Esophagus squamous epithelium (tissue), 5 donors: ENCODE measurements at places on chromosomes 5 and 9.

- H3K4me3 ChIP-seq = no peak overlapping the region
- no peaks in the 10 kb centered on the region for H3K36me3 ChIP-seq
These were observed 17.3 kb upstream of the RNU6ATAC start for GRCh38 chr9:134181648-134182034.

GRCh38 chr9:109865521-109865920, 85.5 kb downstream of the PALM2AKAP2 start:
- peaks cover 13% of the 10 kb centered on the region for H3K4me1 ChIP-seq
- no peak for DNase-seq
- H3K27me3 ChIP-seq = no peaks in the 10 kb centered on the region
- no peak overlapping the region for H3K4me3 ChIP-seq

GRCh38 chr5:108687595-108688200, 60.0 kb upstream of the FER start:
- H3K27me3 ChIP-seq = no peaks in the 10 kb centered on the region
- H3K36me3 ChIP-seq = no peaks in the 10 kb centered on the region
- H3K27ac ChIP-seq = no peak overlapping the region
- DNase-seq = no peak
- H3K4me1 ChIP-seq = no peaks in the 10 kb centered on the region

- DNase-seq = no peak
- H3K36me3 ChIP-seq = no peaks in the 10 kb centered on the region
These were observed 17.3 kb upstream of the SMIM32 start for GRCh38 chr5:136210259-136210658.

DNA sequence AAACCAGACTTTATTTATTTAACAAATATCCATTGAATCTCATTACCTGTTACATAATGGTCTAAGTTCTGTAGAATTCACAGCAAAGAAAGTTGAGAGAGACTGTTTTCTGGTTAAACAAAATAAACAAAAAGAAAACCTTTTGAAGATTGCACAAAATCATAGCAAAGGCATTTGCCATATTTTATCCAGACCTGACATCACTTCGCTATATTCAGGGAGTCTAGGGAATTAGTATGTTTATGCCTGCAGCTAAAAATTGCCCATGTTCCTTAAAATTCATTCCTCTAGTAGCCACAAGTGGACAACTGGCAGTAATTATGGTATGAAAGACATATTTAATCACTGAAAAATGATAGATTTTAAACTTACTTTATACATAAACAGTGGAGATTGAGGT, 577.0 kb upstream of the DAB2 start:
- H3K27ac ChIP-seq = no peak overlapping the region
- no peaks in the 10 kb centered on the region for H3K36me3 ChIP-seq

- H3K4me1 ChIP-seq = peaks cover 6% of the 10 kb centered on the region
- no peaks in the 10 kb centered on the region for H3K36me3 ChIP-seq
- H3K27ac ChIP-seq = no peak overlapping the region
- no peak overlapping the region for H3K4me3 ChIP-seq
- H3K27me3 ChIP-seq = peaks cover 94% of the 10 kb centered on the region
These were observed 22.8 kb upstream of the ZBTB43 start for GRCh38 chr9:126782053-126782388.

DNA sequence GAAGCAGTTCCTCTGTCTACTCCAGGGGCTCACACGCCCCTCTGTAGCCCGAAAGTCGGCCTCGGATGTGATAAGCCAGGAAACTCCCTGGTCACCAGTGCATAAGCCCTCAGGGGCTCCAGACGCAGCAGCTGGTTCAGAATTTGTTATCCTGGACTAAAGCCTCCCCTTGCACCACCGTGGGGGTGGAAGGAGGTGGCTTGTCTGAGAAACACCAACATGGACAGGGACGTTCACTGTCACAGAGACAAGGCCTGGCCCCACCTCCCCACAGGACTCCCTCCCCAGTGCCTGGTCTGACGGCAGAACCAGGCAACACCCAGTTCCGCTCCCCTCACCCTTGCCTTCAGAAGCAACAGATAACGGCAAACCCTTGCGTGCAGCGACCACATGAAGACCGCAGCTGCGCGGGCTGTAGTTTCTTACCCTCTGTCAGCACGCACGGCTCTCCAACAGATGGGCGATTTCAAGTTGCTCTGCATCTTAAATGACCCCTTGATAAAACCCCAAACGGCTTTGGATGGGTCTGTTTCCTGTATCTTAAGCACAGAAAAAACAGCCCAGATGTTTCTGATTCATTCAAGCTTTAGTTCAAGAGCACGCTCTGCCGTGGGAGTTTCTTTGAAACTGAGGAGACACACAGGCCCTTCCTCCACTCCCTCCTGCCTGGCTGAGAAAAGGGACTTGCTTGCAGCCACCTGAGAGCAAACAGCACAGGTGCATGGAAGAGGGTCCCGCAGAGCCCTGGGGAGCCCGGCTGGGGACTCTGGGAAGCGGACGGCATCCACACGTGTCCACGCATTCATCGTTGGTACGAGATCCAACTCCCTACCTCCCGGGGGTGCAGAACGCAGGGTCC, 44.7 kb upstream of the NKD2 start:
- no peaks in the 10 kb centered on the region for H3K36me3 ChIP-seq
- no peak for DNase-seq
- H3K27ac ChIP-seq = peak overlapping the region; percentile 42
- no peaks in the 10 kb centered on the region for H3K4me1 ChIP-seq

GRCh38 chr5:168790002-168790635, 211.0 kb upstream of the PANK3 start:
- H3K36me3 ChIP-seq = no peaks in the 10 kb centered on the region
- H3K27ac ChIP-seq = no peak overlapping the region
- H3K27me3 ChIP-seq = no peaks in the 10 kb centered on the region
- no peak overlapping the region for H3K4me3 ChIP-seq

GRCh38 chr5:137619191-137619870, 116.6 kb downstream of the KLHL3 start:
- H3K27me3 ChIP-seq = no peaks in the 10 kb centered on the region
- no peak overlapping the region for H3K27ac ChIP-seq
- peaks cover 18% of the 10 kb centered on the region for H3K4me1 ChIP-seq
- H3K36me3 ChIP-seq = peaks cover 5% of the 10 kb centered on the region
- no peak for DNase-seq

- no peak overlapping the region for H3K27ac ChIP-seq
- H3K27me3 ChIP-seq = no peaks in the 10 kb centered on the region
- H3K36me3 ChIP-seq = no peaks in the 10 kb centered on the region
These were observed 31.4 kb upstream of the SELENOP start for GRCh38 chr5:42842921-42843641.

GRCh38 chr5:116032094-116032517, at the start of gene ARL14EPL:
ARL14EPL (plus strand) TSS chr5:116032472; CDS start chr5:116051466, 18,994 bp downstream.
- no peaks in the 10 kb centered on the region for H3K36me3 ChIP-seq
- no peaks in the 10 kb centered on the region for H3K4me1 ChIP-seq
- no peaks in the 10 kb centered on the region for H3K27me3 ChIP-seq
- H3K4me3 ChIP-seq = no peak within 1 kb of the TSS
- no peak for DNase-seq
- H3K27ac ChIP-seq = no peak within 1 kb of the TSS

DNA sequence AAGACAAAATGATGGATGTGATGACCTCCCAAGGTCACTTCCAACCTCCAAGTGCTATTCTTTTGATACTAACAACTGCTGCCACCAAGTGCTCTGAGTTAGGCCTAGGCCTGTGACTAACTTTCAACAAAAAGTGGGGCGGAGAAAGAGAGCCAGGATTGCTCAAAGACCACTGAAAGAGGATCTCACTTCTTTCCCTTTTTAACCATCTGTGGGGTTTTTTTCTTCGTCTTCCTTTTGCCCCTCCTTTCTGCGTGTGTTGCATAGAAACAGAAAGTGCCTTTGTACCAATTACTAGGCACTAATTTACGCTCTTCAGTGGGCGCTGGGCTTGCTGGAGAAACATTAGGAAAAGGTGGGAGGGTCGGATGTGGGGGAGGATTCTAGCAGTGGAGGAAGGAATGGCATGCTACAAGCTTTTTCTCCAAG, 8.0 kb downstream of the KLF9 start:
- peak overlapping the region; percentile 24 for H3K4me3 ChIP-seq
- no peaks in the 10 kb centered on the region for H3K36me3 ChIP-seq
- peaks cover 43% of the 10 kb centered on the region for H3K4me1 ChIP-seq
- no peaks in the 10 kb centered on the region for H3K27me3 ChIP-seq

- H3K4me3 ChIP-seq = no peak overlapping the region
- no peak overlapping the region for H3K27ac ChIP-seq
- H3K4me1 ChIP-seq = no peaks in the 10 kb centered on the region
- no peaks in the 10 kb centered on the region for H3K36me3 ChIP-seq
- H3K27me3 ChIP-seq = no peaks in the 10 kb centered on the region
- no peak for DNase-seq
These were observed 248.0 kb downstream of the NSG2 start for GRCh38 chr5:174293481-174293880.

GRCh38 chr5:82405618-82406204, 127.6 kb upstream of the RPS23 start:
- H3K27me3 ChIP-seq = no peaks in the 10 kb centered on the region
- no peak for DNase-seq
- no peak overlapping the region for H3K4me3 ChIP-seq
- H3K36me3 ChIP-seq = no peaks in the 10 kb centered on the region
- peaks cover 22% of the 10 kb centered on the region for H3K4me1 ChIP-seq
- peak overlapping the region; percentile 50 for H3K27ac ChIP-seq

- no peak overlapping the region for H3K4me3 ChIP-seq
- no peaks in the 10 kb centered on the region for H3K4me1 ChIP-seq
- H3K36me3 ChIP-seq = no peaks in the 10 kb centered on the region
- DNase-seq = no peak
- no peaks in the 10 kb centered on the region for H3K27me3 ChIP-seq
These were observed 1652.4 kb upstream of the ACO1 start for GRCh38 chr9:30732060-30732459.

DNA sequence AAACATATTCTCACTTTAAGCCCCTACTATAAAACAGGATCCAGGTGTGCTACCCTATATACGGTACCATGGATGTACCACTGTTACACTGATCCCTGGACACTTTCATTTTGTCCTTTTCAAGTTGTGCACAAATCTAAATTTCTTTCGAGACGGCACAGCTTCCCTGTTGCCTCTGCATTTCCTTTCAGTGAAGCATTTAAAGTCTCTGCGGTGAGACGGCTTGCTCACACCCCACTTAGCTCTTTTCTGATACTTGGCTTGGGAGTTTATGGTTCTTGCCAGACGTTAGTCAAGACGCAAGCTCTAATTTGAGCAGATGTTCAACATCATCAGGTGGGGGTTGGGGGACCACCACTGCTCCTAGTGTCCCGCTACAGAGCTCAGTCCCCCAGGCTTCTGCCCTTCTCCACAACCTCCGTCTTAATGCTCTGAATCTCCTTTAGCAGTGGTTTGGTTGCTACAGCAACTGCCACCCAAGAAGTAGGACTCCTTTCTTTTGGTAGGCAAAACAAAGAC, 15.8 kb downstream of the F2RL2 start:
- no peak for DNase-seq
- no peak overlapping the region for H3K4me3 ChIP-seq
- H3K36me3 ChIP-seq = no peaks in the 10 kb centered on the region

DNA sequence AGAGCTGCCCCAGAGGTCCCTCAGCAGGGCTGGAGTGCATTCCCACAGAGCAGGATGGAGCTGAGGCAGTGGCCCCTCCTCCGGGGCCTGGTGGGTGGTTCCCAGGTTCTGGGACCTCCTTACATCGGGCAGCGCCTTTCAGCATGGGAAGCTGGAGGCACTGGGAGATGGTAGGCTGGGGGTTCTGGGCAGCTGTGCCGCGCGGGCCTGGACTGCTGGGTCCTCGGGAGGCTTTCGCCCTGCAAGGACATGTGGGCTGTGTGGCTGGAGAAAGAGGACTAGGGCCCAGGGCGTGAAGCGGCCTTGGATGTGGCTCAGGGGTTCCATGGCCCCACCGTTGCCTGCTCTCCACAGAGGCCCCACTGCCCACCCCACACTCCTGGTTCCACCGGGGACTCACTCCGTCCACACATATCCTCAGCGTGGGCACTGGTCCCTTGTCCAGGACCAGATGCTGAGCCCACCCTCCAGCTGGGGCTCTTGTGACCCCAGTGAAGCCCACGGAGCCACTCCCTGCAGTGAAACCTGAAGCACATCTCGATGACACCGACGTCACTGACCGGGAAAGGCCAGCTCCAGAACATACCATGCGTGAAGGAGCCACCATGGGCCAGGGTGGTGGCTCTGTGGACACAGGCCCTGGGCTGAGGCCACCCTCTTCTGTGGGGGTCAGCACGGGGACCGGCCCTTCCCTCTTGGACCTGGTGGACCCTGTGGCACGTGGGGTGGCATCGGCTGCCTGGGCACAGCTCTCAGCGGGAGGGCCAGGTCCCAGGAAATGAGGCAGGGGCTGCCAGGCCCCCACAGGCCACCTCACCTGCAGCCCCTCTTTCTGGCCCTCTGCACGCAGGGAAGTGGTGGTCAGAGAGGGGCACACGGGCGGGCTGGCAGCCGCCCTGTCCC, 31.5 kb upstream of the NKD2 start:
- no peak overlapping the region for H3K27ac ChIP-seq
- H3K4me1 ChIP-seq = no peaks in the 10 kb centered on the region
- DNase-seq = no peak

- peaks cover 5% of the 10 kb centered on the region for H3K4me1 ChIP-seq
- no peak overlapping the region for H3K4me3 ChIP-seq
- no peak overlapping the region for H3K27ac ChIP-seq
- DNase-seq = no peak
- no peaks in the 10 kb centered on the region for H3K36me3 ChIP-seq
These were observed 22.2 kb downstream of the KLF4 start for GRCh38 chr9:107467416-107467815.

- H3K4me3 ChIP-seq = no peak overlapping the region
- no peaks in the 10 kb centered on the region for H3K4me1 ChIP-seq
- no peak overlapping the region for H3K27ac ChIP-seq
- H3K27me3 ChIP-seq = no peaks in the 10 kb centered on the region
- no peak for DNase-seq
These were observed 230.5 kb downstream of the SPOCK1 start for GRCh38 chr5:137268646-137269045.

DNA sequence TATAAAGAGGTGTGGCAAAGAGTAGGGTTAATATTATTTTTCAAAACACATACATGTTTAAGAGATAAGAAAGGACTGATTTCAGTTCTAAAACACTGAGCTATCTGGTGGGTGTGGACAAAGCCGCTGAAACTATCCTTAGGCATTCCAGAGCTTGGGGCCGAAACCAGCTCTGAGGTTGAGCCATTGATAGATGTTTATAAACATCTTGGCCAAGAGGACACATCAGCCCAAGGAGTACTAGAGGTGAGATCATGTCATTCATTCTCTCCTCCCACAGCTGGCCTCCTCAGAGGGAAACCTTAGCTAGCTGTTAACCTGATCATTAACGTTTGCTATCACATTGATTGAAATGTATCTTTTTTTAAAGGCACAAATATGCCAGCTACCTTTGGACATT, 89.9 kb downstream of the NLN start:
- peak overlapping the region; percentile 36 for H3K27ac ChIP-seq
- no peak overlapping the region for H3K4me3 ChIP-seq
- no peaks in the 10 kb centered on the region for H3K27me3 ChIP-seq
- H3K36me3 ChIP-seq = no peaks in the 10 kb centered on the region
- DNase-seq = no peak

DNA sequence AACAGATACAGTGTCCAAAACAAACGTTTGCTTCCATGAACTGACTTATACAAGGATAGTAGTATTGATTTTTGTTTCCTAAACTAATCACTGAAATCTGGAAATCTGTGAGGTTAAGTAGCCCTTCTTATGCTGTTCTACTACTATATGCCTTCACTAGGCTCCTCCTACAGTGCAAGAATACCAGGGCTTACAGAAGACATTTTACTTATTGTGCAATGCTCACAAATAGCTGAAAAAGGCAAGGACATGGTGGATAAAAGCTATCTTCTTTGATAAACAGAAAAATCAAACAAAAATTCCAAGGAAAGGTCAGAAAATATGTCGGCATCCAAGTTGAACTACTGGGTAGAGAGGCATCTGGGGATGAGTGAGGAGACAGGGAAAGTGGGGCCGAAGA, 61.9 kb downstream of the OXCT1 start:
- H3K4me3 ChIP-seq = no peak overlapping the region
- H3K27ac ChIP-seq = no peak overlapping the region
- peaks cover 15% of the 10 kb centered on the region for H3K4me1 ChIP-seq
- no peaks in the 10 kb centered on the region for H3K27me3 ChIP-seq
- DNase-seq = no peak
- no peaks in the 10 kb centered on the region for H3K36me3 ChIP-seq
